CD4-positive, alpha-beta T cell treated with Interferon gamma for 1 hour (primary cell): ENCODE measurements at places on chromosomes 7 and 10.

GRCh38 chr10:6049031-6049400 is 13.2 kb downstream of the IL2RA start:
- DNase-seq, result no peak

GRCh38 chr10:110637558-110638053 is 6.5 kb upstream of the RBM20 start:
- DNase-seq, result no peak

DNA sequence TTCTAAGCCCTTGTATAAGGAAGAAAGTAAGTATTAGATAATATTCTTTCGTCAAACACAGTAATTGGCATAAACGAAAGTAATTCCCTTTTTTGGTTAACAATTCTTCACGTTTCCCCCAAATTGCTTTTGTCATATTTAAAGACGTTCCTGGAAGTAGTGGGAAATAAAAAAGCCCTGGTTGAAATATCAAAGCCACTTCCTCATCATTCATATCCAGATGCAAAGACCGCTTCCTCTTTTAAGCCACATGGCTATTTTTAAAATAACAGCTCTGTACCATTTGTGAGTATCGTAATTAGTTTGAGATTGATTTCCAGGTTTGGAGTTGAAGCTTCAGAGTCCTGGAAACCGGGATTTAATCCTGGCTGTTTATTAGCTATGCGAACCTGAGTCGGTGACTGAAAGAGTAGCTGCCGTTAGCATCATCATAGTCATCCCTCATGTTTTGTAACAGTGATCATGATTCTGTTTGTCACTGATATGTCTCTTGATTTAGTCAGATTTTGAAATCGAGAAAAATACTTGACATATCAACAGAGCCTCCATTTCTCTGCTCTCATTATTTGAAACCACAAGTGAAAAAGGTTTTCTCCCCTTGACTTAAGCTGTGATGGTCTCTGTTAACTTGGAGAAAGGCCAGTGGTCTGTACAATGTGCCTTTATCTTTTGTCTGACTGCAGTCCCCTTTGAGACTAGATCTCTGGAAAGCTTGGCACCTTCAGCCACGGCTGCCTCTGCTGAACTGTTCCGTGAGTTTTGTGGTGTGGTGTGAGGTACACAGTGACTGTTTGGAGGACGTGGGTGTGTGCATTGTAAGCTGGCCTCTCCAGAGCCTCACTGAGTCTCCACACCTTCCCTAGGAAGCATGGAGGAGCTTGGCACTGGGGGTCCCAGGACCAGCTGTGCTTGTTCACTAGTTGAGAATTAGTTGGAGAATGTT is 18.1 kb downstream of the OPTN start:
- no peak for DNase-seq

DNA sequence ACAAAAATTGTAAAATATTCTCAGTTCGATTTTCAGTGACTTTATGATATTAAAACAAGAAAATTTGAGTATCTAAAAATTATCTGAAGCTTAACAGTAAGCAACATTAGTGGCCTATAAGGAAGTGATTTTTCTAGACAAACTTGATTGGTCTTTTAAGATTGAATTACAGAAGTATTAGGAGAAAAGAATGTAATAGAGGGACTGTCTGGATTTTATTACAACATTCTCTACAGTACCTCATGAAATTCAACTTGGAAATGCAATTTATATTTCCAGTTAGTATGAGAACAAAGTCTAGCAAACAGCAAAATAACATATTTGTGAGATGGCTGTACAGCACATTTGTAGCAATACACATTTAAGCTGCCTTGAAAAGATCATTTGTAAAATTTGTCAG is 18.8 kb downstream of the REEP3 start:
- no peak for DNase-seq

- DNase-seq, result peak; percentile 58
Measured at GRCh38 chr10:15106352-15107013, 9.3 kb downstream of the RPP38 start.

DNA sequence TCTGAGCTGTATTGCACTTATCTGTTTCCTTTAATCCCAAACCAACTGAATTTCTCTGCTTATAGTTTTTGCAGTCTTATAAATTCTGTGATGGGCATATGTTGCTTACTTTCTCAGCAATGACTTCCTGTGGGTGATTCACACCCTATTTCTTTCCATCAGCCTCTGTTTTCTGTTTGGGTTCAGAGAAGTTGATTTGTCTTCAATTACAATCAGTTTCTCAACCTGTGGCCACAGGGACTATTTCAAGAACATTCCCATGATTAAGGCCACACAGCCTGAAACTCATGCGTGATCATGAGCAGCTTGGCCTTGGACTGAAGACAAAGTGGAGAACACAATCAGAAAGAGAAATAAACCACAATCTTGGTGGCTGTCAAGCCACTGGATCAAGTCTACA is 1174.6 kb upstream of the C7orf33 start:
- no peak for DNase-seq

DNA sequence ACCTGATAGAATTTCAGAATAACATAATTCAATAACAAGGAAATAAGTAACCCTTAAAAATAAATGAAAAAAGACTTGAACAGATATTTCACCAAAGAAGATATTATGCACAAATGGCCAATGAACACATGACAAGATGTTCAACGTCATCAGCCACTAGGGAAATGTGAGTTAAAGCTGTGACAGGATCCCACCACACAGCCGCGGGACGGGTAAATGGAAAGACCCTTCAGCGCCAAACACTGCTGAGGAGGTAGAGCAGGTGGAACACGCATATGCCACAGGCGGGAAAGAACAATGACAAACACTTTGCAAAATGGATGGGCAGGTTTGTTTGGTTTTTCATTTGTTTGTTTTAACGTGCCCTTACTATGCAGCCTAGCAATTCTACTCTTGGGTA is 86.1 kb upstream of the RNF32 start:
- DNase-seq, result no peak

DNA sequence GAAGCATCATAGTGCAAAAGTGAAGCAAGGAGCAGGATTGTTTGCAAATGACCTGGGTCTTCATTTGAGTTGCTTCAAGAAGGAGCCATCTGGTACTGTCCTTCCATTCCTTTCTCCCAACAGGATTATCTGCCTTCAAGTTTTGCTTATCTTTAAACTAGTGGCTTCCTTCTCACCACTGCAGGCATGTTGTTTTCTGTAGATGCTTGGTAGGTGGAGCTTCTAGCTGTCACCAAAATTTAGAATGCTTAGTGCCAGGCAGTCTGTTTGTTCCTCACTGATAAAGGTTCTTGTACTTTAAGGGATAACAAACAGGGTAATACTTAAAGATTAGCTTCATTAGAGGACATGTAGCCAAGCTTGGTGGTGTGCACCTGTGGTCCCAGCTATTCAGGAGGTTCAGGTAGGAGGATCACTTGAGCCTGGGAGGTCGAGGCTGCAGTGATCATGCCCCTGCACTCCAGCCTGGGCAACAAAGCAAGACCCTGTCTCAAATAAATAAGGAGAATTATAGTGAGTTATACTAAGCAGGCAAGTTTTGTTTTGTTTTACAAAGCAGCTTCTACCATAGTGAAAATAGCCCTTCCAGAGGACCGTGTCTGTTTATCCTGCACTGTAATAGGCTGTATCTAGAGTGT is 5.7 kb downstream of the ARL5B start:
- DNase-seq, result no peak

DNA sequence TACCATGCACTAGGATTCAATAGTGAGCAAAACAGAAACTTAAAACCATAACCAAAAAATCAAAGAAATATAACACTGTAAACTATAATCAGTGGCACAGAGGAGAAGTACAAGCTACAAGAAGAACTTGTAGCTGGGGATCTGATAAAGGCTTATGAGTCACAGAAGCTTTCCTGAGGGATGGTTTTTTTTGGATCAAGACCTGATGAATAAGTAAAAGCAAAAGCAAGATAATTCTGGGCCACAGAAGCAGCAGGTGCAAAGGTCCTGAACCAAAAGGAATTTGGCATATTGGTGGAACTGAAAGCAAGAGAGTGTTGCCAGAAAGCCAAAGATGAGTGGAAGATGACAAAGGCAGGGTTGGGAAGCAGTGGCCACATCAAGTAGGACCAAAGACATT is 37.4 kb upstream of the BET1 start:
- DNase-seq, result no peak

DNA sequence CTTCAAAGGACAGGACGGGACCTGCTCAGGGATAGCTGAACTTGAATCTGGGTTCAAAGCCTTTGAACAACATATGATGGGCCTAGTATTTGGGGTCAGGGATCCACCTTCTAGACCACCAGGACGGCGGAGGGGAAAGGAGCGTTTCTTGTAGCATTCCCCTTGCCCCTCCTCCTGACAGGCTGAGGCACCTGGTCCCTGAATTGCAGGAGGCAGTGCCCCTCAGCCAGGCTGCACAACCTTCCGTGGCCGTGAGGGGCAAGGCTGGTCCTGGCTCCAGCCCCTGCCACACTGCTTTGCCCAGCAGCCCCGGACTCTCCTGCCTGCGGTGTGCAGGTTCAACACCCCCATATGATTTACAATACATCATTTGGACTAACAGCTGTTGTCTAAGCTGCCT is 58.1 kb downstream of the INSIG1 start:
- DNase-seq, result no peak

DNA sequence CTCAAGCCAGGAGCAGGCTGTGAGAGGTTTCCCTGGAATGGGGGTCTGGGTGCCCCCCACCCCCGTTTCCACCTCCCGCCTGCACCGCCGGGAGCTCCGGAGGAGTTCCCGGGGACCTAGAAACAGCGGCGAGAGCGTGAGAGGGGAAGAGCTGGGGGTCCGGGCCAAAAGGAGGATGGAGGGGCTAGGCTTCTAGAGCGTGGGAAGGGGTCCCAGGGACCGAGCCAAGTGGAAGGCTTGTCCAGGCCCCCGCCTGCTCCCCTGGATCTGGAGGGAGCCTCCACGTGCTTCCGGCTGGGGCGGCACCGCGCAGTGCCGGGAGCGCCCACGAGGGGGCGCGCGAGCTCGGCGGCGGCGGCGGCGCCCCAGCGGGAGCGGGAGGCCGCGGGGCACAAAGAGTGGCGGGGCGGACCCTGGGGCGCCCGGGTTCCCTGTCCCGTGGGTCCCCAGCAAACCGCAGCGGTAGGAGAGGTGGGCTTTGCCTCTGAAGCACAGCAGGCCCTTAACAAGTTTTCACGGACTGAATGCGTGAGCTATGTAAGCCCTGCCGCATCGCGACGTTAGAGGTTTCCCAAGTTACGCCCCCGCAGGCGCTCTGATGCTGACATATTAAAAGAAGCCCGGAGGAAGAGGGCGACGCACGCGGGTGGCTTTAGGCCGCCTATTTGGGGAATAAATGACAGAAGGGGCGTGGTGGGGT is 104.4 kb upstream of the LRRC4 start:
- peak; percentile 46 for DNase-seq

DNA sequence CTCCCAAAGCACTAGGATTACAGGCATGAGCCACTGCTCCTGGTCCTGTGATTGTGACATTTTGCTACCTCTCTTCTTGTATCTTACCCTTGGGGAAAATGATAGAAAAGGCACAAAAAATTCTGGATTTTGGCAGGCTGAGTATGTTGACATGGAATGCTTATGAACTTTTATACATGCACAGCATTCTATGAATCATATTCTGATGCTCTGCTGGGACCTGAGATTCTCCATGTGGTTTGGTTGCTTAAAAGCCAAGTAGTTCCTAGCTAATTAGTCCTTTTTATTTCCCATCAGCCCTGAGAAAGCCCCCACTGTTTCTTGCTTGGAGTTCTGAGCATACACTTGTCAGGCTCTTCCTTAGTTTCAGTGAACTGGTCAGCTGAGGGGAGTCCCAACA is 8.3 kb upstream of the KAZALD1 start:
- DNase-seq, result no peak

GRCh38 chr7:31421607-31422006 is 81.1 kb upstream of the NEUROD6 start:
- DNase-seq, result no peak

DNA sequence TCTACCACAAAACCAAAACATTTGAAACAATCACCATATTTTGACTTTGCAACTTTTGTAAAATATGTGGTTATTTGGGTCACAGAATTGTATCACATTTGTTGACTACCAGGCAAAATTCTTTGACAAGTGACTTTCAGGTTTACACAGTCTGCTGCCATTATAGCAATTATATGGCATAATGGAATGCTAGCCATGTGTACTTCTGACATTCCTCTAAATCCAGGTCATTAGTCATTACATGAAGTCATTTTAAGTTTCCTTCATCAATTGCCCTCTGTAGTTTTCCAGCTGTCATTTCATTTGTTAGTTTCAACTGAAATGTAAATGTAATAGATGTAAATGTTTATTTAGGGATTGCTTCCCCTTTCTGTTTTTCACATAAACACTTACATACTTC is 137.5 kb downstream of the IMMP2L start:
- no peak for DNase-seq

DNA sequence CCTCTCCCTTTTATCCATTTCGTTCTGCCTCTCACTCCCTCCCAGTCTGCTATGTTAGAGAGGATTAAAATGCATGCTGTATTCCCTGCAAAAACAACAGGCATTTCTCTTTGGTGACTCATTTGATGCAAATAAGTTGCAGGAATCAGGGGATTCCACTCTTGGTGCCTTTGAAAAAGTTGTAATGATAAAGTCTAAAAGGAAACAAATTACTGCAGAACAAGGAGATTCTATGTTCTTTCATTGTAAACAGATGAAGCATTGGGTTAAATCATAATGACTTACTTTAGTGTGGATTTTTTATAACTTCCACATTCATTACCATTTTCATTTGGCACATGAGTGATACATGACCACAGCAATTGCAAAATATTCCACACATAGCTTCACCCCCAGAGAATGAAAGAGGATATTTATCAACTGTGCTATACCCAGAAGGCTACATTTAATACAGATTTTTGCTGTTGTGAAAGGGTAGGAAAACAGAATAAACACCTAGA is 33.4 kb upstream of the ABLIM1 start:
- DNase-seq, result no peak

DNA sequence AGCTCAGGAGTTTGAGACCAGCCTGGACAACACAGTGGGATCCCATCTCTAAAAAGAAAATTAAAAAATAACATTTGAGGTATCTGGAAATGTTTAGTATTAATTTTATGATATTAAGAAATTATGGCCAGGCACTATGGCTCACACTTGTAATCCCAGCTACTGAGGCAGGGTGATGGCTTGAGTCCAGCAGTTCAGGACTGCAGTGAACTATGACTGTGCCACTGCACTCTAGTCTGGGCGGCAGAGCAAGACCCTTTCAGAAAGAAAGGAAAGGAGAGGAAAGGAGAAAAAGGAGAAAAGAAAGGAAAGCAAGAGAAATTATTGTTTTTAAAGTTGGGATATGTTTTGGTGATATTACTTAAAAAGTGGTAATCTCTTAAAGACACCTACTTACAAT is 2.5 kb upstream of the CCDC186 start:
- no peak for DNase-seq

GRCh38 chr10:124164264-124164663 is 70.9 kb upstream of the CHST15 start:
- no peak for DNase-seq

GRCh38 chr10:27188259-27188658 is 33.1 kb downstream of the MASTL start:
- no peak for DNase-seq

- peak; percentile 54 for DNase-seq
Measured at GRCh38 chr7:27150568-27151340, 1.6 kb downstream of the HOXA3 start.

- peak; percentile 49 for DNase-seq
Measured at GRCh38 chr10:110357252-110357780, 52.6 kb upstream of the SMNDC1 start.
